Pons (tissue), 1 donor: ENCODE measurements at places on chromosomes 4 and X.

DNA sequence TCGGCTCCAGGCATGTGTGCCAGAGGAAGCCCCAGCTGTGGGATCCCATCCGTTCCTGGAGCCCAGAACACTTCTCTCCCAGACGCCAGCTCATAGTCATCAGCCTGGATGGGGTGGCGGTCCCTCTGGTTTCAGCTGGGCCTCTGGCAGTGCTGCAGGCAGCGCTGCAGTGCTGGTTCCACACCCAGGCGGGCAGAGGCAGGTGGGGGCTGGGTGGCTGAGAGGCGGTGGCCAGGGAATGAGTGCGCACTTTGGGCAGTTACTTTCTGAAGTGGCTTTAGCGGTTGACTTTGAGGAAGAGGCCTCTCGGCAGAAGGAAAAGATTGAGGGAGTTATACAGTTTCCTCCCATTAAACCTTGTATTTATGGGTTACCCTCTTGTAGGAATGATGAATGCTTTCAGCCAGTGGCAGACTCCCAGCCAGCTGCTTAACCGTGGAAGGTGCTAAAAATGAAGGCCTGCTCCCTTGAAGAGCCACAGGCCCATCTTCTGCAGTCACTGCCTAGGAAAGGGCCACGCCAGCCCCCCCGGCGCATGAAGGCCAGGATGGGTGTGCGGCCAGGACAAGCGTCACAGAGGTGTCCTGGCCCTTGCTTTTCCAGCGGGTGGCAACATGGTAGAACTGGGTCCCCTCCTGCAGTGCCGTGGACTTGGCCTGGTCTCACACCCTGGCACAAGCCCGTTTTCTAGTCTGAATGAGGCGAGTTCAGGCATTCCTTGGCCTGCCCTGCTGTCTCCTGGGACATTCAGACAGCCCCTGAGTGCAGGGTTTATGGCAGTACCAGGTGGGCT is 9.9 kb downstream of the TADA2B start:
- no peak for DNase-seq

DNA sequence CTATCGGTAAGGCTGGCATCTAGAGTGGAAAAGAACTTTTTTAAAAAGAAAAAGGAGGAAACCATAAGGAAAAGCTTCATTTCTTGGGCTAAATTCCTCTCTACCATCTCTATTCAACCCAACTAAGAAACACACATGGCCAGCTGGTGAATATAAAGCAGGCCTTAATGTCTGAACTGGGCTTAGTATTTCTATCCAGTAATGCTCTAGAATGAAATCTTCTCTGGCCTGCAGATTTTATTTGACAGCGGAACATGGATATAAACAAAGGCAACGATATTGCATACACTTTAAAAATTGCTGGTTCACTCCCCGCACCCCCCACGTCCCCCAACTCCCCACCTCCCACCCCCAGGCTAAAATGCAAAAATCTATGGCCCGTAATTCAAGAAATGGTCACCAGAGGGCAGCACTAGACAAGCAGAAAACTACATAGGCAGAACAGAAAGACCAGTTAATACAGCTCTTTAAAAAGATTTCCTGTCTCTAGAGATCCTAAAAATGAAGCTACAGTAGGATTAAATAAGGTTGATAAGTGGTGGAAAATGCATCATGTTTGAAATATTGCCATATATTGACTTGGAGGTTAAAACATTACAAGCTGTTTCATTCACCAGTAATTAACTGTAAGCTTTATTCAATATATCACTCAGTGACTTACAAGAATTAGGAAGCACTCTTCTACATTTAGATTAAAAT is 155.2 kb upstream of the GALNT7 start:
- peak; percentile 53 for DNase-seq

- DNase-seq, result no peak
Observed at GRCh38 chrX:7711167-7711566, 131.8 kb upstream of the VCX start.

DNA sequence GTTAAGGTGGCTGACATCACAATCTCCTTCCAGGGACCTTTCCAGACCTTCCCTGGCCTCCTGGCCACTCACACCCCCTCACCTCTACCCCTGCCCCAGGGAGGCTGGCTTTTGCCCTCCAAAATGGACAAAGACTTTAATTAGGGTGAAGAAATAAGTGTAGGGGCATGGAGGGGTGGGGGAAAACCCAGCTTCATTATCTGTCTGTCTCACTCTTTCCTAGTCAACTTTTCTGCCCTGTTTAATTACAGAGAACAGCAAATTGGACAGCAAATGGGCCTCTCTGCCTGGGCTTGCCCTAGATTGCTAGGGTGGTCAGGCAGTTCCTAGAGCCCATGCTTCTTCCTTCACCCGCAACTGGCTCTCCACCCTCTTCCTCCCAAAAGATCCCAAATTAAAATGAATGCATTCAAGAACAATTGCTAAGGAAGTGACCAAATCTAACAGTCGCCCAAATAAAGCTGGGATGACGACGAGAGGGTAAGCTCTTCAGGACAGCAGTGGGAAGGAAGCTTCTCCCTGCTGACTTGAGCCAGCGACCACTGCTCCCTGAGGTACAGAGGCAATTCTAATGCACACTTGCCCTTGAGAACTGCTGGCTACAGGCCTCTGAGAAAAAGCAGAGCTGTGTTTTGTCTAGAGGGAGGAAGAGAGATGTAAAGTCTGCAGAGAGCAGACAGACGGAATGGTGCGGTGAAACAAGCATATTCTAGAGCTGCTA is 12.4 kb downstream of the RAI2 start:
- DNase-seq, result no peak

DNA sequence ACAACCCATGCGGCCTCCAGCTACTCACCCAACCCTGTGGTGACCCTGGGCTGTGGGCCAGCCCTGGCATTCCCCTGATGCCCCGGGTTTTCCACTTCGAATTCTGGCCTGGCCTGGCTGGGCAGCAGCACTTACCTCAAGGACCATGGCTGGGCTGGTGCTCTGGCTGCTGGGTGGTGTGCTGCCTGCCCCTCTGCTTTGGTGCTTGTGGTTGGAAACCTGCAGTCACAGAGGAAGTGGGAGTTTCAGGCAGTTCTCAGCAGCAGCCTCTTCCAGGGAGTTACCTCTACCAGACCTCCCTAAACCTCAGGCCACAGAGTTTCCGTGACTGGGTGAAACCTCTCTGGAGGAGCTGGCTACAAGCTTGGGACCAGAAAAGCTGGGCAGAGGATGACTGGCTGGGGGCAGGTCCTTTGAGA is at the start of gene CXCR3:
Gene CXCR3, minus strand, starts transcription at position 209 of the 419 bp plus-strand sequence. Its CDS starts 62 bp downstream, at position 147.
- DNase-seq, result no peak

DNA sequence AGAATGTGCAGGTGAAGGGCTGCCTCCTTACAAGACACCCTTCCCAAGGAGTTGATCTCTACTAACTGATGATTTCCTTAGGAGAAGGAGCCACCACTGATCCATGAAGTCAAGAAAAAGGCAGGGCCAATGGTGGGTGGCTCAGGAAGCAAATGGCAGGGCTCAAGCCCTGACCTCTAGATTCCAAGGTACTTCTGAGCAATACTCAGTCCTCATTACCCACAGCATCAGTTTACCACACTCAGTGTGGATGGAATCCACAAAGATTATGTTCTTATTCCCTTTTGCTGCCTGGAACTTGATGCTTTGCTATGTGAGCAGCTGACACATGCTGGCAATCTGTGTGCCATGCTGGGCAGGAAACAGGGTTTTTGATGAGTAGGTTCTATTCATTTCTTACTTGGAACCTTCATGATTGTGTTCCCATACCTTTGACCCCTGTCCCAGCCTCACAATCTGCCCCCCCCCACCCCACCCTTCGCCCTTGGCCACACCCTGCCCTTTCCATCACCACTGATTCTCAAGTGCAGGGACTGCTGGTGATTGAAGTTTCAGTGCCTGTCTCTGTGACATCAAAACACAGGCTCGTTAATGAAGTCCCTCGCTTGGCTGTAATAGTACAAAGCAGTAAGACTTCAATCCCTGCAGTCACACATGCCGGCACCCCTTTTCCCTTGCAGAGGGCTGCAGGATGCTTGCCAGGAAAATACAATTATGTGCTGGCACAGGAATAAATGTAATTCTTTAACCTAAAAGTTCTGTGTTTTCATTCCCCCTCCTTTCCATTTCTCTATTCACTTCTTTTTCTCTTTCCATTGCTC is 135.6 kb upstream of the GPC4 start:
- DNase-seq, result no peak

DNA sequence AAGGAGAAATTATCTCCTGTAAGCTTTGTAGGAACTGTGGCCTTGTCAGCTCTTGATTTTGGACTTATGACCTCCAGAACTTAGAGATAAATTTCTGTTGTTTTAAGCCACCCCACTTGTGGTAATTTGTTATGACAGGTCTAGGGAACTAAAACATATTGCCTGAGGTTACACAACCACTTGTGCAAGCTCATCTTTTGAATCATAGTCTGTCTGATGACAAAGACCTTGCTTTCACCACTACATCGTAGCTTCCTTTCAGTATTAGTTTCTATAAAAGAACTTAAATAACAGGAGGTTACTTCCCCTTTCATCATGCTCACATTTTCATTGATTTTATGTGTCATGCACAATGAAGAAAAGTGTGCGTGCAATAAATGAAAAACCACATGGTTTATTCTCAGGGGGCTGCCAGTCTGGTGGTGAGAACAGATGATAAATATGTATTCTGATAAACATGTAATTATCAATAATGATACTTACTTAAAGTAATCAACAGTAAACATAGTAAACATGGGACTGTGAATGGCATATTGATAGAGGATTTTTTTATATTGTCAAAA is 690.0 kb upstream of the HS3ST1 start:
- DNase-seq, result peak; percentile 47

DNA sequence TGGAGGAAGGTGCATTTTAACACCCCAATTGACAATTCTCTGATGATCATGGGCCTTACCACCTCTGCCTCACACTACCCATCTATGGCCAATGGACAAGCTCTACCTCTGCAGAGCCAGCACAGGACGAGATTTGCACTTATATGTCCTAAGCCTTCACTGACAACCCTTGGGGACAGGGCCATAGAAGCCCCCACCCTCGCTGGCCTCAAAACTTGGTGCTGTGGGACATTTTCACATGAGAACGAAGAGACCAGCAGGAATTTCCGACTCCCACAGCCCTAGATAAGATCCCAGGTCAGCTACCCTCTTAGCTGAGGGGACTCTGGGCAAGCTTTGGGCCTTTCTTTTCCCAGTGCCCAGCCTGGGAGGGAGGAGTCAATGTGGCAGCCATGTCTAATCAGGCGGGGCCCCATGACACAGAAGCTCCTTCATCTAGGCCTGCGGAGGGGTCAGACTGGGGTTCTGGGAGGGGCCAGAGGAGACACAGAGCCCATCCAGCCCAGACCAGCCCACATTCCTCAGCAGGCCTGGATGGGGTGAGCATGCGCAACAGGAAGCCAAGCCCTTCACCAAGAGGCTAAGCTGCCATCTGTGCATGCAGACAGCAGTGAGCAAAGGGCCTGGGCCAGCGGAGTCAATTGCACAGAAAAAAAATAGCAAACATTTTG is 12.1 kb downstream of the PJA1 start:
- DNase-seq, result peak; percentile 82

GRCh38 chrX:149877157-149877556 is 3.8 kb upstream of the MAGEA8 start:
- no peak for DNase-seq

DNA sequence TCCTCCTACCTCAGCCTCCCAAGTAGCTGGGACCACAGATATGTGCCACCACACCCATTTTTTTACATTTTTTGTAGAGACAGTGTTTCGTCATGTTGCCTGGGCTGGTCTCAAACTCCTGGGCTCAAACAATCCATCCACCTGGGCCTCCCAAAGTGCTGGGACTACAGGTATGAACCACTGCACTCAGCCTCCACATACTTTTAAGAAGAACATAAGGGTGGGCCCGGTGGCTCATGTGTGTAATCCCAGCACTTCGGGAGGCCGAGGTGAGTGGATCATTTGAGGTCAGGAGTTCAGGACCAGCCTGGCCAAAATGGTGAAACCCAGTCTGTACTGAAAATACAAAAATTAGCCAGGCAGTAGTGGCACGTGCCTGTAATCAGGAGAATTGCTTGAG is 51.5 kb upstream of the MXD4 start:
- DNase-seq, result no peak

DNA sequence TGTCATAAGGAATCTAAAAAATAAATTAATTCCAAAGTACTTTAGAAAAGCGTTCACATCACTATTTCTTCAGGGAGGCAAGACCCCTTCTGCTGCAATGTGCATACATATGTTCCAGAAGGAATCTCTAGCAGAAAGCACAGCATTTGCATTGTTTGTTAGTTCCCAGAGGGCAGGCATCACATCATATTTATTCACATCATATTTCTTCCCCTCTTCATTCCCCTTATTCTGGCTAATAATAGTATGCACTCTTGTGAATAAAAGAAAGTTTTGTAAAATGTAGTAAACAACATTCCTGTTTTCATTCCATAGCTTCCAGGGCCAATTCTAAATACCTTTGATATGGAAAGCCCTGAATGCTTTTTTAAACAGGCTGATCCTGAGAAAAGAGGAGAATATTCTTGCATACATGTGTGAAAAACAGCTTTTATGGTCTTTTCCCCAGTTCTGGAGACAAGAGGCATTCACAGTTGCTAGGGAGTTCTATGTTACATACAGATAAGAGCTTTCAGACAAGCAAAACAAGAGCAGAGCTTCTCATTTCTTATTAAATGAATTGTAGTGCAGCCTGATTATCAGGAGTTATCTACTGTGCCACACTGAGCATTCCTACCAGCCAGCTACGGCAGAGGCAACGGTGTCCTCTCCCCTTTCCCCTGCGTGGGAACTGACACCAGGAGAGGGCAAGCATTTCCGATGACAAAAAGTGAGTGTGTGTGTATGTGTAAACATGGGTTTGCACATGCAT is 15.2 kb downstream of the GATB start:
- no peak for DNase-seq

DNA sequence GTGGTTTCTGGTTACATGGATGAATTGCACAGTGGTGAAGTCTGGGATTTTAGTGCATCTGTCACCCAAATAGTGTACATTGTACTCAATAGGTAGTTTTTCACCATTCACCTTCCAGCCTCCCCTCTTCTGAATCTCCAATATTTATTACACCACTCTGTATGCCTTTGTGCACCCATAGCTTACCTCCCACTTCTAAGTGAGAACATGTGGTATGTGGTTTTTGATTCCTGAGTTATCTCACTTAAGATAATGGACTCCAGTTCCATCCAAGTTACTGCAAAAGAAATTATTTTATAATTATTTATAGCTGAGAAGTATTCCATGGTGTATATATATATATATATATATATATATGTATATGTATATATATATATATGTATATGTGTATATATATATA is 155.8 kb downstream of the HHIP start:
- no peak for DNase-seq

- no peak for DNase-seq
Observed at GRCh38 chr4:38765382-38765781, 17.4 kb downstream of the TLR10 start.

- DNase-seq, result no peak
Observed at GRCh38 chr4:176818531-176818930, 25.8 kb upstream of the VEGFC start.

GRCh38 chr4:14132301-14132700 is 504.8 kb upstream of the BOD1L1 start:
- no peak for DNase-seq

- no peak for DNase-seq
Observed at GRCh38 chr4:54700986-54701385, 43.2 kb downstream of the KIT start.

- no peak for DNase-seq
Observed at GRCh38 chr4:7635445-7636239, 200.9 kb upstream of the PSAPL1 start.
